ENCODE measurements at places on chromosomes 2 and 18.

GRCh38 chr2:237345891-237346640, 67.9 kb downstream of the COL6A3 start:
- H3K27ac ChIP-seq = peak overlapping the region; percentile 51
- H3K36me3 ChIP-seq = no peaks in the 10 kb centered on the region
- H3K4me3 ChIP-seq = no peak overlapping the region
- no peak for DNase-seq

GRCh38 chr2:96931466-96931865, 54.9 kb downstream of the FAM178B start:
- DNase-seq = no peak
- H3K27me3 ChIP-seq = no peaks in the 10 kb centered on the region
- no peak overlapping the region for H3K27ac ChIP-seq
- H3K36me3 ChIP-seq = no peaks in the 10 kb centered on the region

DNA sequence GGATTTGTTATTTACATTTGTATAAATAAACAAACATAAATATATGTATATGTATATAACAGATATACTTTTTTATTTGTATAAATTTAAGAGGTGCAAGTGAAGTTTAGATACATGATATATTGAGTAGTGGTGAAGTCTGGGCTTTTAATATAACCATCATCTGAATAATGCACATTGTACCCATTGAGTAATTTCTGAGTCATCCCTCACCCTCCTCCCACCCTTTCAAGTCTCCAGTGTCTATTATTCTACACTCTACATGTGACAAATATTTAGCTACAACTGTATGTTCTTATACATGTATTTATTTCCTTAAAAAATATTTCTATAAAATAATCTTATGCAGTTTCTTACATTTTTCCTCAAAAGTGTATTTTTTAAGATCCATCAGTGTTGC, 358.7 kb upstream of the TFPI start:
- H3K4me1 ChIP-seq = no peaks in the 10 kb centered on the region
- no peaks in the 10 kb centered on the region for H3K36me3 ChIP-seq
- no peak overlapping the region for H3K4me3 ChIP-seq
- H3K27me3 ChIP-seq = no peaks in the 10 kb centered on the region

DNA sequence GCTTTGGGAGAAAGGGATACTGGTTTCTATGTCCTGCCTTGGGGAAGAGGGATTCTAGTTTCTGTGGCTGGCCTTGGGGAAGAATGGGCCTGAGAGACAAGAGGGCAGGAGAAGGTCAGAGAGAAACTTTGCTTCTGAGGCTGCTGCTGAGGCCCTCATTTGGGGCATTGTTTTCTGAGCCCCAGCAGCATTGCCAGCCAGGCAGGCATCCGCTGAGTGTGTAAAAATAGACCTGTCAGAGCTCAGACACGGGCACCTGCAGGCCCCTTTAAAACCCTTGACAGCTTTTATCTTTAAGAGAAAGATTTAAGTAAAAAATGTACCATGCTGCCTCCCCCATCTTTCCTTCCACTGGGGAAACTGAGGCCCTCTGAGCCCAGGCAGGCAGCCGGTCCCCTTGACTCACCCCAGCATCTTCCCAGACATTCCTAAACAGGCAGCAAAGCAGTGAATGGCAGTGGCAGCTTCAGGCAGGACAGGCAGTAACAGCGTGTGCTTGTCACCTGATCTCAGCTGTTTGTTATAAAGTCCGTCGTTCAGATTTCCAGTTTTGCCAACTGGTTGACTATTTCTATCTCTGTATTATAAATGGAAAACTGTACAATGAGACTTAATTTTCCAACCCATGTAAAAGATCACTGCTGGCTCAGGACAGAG, 27.6 kb downstream of the MLPH start:
- no peaks in the 10 kb centered on the region for H3K36me3 ChIP-seq
- no peak overlapping the region for H3K4me3 ChIP-seq
- peak overlapping the region; percentile 67 for H3K27ac ChIP-seq
- no peaks in the 10 kb centered on the region for H3K4me1 ChIP-seq
- no peaks in the 10 kb centered on the region for H3K27me3 ChIP-seq

DNA sequence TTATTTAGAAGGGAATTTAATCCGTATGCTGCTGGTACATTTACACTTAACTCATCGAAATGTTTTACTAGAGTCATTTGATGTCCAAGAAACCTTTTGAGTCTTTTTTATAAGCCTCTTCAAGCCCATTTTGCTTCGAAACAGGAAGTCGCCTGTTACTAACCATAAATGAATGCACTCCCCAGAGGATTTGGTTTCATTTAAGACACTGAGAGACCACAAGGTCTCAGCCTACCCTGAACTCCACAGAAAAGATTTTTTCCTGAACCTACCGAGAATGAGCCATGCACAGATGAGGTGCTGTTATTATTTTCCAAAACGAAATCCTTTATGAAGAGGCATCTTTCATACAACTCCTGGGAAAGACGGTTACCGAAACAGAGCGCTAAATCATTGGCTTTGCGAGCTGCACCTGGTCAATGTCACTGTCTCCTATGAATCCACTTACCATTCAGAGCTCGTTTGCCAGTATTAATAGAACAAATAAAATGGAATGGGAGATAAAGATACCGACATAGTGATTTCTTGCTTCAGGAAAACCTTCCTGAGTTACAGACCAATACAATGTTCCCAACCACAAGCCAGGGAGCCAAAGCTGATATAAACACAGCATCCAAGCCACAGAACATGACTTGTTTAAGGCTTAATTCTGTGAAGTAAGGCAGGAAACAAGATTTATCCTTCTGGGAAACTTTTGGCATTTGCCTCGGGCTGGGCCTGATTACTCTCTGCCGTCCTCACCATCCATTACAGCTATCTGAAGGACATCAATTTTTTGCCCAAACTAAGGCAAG, 382.1 kb downstream of the OSR1 start:
- H3K4me1 ChIP-seq = peaks cover 4% of the 10 kb centered on the region
- H3K27me3 ChIP-seq = no peaks in the 10 kb centered on the region
- H3K36me3 ChIP-seq = no peaks in the 10 kb centered on the region
- peak overlapping the region; percentile 76 for H3K27ac ChIP-seq

Data from uterus (tissue), 4 donors.